ENCODE measurements at places on chromosomes 16 and 17.
A peak's percentile ranks its signal among the peaks of the same experiment; 100 is the strongest.

DNA sequence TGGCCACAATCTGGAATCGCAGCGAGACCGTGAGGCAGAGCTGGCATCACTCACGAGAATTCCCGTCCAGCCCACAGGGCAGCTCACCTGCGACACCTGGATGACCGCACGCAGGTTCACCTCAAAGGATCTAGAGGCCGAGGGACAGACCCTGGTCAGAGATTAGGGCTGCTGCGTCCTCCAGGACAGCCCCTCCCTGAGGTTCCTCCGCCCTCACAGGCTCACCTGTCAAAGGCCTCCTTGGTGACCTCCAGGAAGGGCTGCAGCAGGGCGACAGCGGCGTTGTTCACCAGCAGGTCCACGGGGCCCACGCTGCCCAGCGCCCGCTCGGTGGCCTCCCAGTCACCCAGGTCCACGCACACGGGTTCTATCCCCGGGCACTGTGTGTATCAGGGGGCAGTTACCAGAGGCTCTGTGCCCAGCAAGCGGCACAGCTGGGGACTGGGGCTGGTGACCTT lies 834 bp downstream of the DCXR start:
- DNase-seq: no peak

DNA sequence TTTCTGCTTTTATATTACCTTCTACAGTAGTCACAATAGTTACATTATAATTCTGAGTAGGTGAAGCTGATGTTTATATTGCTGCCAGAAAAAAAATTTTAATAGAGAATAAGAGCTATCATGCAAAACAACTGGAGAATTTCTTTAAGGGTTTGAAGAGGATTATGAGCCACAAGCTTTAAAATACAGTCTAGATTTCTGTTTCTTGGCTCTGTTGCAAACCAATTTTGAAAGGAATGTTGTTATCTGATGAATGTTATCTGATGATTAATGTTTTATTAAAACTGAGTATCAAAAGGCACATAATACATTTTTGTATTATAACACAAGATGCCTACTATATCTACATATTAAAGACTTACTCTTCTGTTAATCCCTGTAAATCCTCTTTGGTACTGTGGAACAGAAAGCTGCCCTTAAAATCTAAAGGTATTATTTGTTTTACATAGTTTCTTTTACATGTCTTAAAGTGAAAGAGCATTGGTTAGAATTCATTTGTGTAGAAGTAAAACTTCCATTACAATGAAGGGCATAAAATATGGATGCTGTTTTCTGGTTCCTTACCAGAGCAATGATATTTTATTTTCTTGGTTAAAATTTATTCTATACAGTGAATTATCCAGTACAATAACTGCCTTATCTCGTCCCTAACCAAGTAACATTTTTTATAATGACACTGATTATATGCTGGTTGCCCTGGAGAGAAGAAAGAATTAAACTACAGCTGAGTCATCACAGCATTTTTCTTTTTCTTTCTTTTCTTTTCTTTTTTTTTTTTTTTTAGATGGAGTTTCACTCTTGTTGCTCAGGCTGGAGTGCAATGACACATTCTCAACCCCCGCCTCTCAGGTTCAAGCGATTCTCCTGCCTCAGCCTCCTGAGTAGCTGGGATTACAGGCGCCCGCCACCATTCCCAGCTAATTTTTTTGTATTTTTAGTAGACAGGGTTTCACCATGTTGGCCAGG lies 205.7 kb downstream of the TANC2 start:
- no peak for DNase-seq

DNA sequence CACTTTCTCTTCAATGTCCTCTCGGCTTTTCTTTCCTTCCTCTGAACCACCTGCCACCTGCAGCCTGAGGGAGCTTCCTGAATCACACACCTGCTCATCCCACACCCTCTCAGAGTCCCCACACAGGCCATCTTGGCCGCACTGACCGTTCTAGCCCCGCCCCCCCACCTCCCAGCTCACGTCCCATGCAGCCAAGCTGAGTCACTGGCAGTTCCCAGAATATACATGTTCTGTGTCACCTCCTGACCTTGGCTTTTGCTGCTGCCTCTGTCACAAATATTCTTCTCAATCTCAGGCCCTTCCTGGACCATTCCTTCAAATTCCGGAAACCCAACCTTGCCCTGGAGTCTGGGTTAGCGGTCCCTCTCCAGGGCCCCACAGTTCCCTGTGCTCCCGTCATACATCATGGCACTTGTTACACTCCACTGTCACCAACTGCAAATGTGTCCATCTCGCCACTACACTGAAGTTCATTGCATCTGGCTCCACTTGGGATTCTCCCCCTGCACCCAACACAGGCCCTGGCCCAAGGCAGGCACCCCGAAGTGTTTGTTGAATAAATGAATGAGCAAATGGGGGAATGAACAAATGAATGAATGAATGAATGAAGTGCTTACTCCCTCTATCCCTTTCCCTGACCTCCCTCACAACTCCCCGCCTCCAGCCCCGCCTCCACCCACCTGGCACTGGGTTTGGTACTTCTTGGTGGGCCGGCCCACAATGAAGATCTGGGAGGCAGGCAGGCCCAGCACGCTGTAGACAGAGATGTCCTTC lies 12.8 kb downstream of the PIMREG start:
- no peak for DNase-seq

DNA sequence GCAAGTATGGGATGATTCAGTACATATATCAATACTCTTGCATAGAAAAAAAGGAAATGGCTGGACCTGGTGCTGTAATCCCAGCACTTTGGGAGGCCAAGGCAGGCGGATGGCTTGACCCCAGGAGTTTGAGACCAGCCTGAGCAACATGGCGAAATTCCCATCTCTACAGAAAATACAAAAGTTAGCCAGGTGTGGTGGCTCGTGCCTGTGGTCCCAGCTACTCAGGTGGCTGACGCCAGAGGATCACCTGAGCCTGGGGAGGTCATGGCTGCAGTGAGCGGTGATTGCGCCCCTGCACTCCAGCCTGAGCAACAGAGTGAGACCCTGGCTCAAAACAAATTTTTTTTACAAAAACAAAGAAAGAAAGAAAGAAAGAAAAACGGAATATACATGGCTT lies 7.1 kb upstream of the SGF29 start:
- DNase-seq: no peak

DNA sequence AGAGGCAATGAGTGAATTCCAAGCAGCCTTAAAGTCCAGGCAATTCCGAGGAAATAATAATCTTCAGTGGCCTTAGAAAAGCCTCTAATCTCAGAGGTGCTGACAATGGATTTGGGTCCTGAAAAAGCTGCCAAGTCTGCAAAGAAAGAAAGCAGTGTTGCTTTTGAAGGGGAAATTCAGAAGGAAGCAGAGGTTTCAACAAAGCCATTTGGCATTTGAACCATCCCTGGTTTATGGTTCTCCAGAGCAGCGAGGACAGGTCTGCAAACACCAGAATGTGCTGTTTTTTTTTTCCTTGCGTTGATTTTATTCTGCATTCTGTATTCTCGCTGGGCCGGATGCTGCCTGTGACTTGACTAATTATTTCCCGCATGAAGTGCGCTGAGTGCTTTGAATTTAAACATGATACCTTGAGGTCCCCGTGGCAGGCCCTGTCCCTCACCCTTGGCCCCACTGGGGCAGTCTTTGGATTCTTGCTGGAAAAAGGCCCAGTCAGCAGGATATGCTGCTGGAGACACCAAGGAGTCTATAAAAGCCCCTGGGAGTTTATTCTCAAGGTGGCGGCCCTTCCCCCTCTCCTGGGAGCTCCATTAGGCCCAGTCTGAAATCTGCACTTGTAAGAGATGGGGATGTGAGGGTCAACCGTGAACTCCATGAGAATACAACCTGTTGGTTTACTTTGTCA lies 338.3 kb downstream of the HAPSTR1 start:
- no peak for DNase-seq

DNA sequence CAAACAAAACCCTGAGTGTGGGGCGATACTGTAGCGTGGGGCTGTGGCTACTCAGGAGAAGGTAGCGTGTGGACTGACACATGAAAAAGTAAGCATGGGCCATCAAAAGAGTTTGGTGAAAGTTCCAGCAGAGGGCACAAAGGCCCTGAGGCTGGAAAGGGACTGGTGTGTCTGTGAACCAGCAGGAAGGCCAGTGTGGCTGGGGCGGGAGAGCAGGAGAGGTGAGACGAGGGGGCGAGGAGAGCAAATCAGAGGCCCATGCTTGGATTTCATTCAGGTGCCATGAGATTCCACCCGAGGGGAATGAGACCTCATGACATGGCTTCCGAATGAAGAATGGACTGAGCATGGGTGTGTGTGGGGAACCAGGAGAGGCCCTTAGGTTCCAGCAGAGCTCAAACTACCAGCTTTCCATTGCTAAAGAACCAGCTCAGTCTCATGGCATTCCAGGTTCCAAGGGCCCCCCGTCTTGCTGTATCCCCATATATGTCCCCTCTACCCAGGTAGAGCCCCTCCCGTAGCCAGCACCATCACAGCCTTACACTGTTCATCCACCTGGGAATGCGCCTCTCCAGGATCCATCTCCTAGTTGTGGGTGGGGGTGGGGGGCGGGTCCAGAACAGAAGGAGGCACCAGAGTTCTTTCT lies 31.1 kb downstream of the TRPV2 start:
- DNase-seq: no peak

GRCh38 chr17:50171371-50172071 lies 5.7 kb downstream of the SGCA start:
- DNase-seq: no peak

DNA sequence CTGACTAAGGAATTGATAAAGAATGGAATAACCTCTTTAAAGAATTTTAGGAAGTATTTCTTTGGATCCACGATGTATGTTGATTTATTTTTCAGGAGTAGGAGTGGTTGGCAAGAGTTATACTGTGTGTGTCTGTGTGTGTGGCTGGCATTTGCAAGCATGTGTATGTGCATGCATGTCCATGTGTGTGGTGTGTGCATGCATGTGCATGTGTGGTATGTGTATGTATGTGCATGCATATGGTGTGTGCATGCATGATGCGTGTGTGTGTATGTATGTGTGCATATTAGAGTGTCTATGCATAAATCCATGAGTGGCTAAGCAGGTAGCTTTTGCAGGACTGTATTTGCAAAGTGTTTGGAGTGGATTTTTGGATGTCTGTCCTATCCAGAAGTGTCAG lies 120.8 kb downstream of the HS3ST2 start:
- no peak for DNase-seq

- no peak for DNase-seq
Measured at GRCh38 chr17:17628388-17629008, 37.0 kb upstream of the PEMT start.

DNA sequence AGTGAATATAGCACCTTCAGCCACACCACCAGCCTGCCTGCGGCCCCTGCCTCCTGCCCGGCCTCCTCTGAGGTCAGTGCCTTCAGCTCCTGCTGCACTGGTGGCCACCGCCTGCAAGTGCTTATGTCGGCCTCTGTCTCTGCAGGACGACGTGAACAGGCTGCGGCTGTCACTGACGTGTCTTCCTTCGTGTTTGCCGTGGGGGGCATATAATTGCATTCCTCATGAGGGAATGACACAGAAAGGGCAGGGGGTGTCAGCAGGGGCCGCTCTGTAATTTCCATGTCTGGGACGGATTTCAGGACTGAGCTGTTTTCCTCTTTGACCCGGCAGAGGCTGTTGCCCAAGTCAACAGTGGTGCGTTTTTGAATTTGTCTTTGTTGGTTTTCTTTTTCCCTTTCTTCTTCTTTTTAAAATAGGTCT lies 28.5 kb downstream of the CMIP start:
- peak; percentile 55 for DNase-seq

DNA sequence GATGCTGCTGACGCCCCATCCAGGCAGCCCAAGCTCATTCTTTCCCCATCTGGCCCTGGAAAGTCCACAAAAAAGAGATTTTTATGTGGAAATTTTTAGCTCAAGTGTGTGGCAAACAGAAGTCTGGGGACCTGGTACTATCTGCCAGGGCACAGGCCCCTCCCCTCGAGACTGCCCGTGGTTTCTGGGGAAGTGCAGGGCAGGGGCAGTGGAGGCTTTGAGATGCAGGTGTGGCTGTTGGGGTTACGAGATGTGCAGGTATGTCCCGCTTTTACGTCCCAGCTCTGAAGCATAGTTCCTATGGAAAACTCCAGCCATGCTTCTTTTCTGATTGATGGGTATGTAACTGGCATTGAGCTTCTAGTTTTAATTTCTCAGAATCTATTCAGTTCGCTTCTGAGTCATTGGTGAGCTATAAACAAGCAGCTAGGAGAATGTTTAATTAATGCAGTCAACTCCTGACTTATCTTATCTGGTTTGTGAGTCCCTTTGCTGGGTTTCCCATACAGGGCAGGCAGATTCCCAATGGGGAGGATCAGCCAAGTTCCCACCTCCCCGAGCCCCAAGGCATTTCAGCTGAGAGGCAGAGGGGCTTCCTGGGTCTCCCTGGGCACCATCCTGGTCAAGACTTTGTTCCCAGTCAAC lies 16.2 kb downstream of the TBX4 start:
- DNase-seq: no peak

- no peak for DNase-seq
Measured at GRCh38 chr16:68378436-68379415, 67.9 kb downstream of the PRMT7 start.

- no peak for DNase-seq
Measured at GRCh38 chr17:68714676-68715075, 113.5 kb upstream of the FAM20A start.

DNA sequence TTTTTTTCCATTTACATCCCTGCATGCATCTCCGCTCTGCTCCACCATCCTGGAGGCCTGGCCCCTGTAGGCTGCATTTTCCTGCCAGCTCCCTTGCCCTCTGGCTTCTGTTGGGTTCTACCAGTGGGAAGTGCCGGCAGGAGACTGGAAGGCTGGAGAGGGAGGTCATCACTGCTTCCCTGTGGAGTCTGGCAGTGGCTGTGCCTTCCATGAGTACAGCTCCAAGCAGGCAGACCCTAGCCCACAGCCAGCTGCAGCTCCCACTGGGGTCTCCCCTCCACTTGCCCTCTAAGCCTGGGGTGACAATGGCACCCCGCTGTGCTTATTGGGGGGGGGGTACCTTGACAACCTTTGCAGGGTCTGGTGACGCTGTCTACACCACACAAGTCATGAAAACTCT lies 37.3 kb downstream of the MMP15 start:
- DNase-seq: no peak

- DNase-seq: no peak
Measured at GRCh38 chr17:63390090-63390489, 56.0 kb downstream of the CYB561 start.

GRCh38 chr17:46044286-46044928 lies 45.4 kb downstream of the STH start:
- DNase-seq: peak; percentile 92

DNA sequence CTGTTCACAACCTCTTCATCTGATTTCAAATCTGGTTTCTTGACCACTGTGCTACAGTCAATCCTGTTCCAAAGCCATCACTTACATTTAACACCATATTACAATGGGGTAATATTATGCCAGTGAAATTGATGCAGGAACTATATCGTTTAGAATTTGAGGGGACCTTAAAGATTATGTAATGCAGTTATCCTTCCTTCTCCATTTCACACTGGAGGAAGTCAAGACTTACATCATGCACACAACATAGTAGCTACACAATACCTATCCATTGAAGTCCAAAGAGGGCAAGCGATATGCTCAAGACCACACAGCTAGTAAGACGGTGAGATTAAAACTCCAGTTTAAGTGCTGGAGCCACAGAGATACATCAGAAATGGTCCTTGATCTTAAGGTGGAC lies 16.8 kb downstream of the NOG start:
- no peak for DNase-seq

Data from lung (tissue), 17 donors.